ENCODE measurements at places on chromosomes 6 and 20. TPM values are rescaled to one million over a fixed set of nuclear protein-coding genes. Genes with fewer than 3 reads are reported as not detected.

DNA sequence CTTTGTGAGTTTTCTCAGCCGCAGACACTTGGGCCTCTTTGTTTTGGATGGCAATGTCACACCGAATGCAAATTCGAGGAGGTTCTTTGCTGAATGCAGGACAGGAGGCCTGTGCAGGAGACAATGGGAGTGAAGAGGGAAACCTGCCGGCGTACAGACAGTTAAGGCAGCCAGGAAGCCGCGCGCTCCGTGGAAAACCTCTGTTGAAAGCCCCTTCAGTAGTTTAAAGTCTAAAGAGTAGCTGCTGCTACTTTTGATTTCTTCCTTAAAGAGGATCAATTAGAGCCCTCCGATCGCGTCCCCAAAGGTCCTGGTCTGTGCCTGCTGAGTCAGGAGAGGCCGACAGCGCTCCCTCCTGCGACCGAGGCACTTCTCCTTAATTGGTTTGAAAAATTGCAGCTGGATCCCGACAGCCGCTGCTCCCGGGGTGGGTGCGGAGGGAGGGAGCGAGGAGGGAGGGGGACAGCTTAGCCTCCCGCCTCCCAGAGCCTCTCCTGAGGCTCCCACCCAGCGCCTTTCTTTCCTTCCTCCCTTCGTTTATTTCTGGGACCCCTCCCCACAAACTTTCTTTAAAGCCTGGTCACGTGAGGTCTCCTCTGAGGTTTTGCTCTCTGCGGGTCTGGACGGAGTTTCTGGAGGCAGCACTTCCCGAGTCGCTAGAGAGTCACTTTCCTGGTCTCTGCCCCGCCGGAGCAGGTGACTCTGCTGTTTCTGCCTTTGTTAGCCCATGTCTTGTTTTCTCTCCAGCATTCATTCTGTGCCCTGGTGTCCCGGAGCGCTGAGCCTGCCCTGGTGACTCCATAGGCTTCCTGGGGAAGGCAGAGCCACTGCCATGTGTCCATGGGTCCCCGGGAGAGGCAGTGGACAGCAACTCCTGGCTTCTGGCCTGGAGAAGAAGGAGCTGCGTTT is 22.3 kb upstream of the RPP40 start:
- DNase-seq = peak; percentile 81

- no peak for DNase-seq
These were observed 170.3 kb downstream of the KHDC1L start for GRCh38 chr6:73054958-73055357.

GRCh38 chr20:58664883-58665282 is 13.8 kb downstream of the STX16 start:
- no peak for DNase-seq

DNA sequence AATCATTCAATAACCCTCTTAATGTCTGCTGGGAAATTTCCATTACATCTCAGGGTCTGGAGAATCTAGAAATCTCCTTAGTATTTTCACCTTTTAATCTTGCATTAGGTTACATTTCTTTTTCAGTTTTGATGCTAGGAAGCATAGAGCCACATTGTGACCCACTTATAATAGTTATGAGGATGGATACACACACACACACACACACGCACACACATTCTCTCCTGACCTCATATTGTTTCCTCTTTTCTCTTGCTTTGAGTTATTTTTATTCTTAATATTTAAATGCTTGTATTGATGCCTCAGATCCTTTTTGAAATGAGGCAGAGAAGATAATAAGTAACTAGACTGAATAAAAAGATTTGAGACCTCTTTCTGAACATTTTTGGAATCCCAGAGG is 128.4 kb downstream of the KLHL32 start:
- no peak for DNase-seq

- DNase-seq = no peak
These were observed 75.9 kb downstream of the ATG5 start for GRCh38 chr6:106249658-106250057.

GRCh38 chr20:45317826-45318225 is 9.7 kb upstream of the MATN4 start:
- no peak for DNase-seq

DNA sequence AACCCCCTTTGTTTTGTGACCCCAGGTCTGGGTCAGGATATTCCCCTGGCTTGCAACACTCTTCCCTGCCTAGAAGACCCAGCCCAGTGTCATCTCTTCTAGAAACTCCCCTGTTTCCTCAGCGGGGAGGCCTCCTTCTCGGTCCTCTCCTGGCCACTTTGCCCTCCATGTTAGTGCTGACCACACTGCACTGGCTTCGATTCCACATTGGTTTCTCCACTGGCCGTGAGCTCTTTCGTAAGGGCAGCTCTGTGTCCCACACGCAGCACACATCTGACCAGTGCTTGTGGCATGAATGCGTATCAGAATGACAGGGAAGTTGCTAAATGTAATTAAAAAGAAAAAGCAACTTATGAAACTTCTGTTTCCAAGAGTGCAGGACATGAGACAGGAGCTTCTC is 49.4 kb upstream of the FNDC1 start:
- DNase-seq = no peak

DNA sequence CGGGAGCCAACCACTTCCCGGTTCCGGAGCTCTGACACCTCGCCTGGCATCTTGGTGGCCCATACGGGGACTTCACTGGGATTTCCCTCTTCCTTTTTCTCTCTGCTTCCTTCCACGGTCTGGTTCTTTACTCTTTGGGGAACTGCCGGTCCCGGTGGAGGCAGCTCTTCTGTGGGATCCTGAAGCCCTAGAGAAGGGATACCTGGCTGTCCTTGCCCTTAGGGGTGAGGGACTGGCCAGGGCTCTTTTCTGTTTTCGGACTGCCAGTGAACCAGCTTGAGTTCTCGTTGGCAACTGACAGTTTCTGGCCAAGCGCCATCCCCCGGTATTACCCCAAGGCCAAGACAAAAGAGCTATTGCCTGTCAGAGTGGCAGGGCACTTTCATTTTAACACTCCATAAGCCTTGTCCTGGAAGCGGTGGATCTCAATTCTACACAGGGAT is 880 bp upstream of the CPXM1 start:
- DNase-seq = no peak

DNA sequence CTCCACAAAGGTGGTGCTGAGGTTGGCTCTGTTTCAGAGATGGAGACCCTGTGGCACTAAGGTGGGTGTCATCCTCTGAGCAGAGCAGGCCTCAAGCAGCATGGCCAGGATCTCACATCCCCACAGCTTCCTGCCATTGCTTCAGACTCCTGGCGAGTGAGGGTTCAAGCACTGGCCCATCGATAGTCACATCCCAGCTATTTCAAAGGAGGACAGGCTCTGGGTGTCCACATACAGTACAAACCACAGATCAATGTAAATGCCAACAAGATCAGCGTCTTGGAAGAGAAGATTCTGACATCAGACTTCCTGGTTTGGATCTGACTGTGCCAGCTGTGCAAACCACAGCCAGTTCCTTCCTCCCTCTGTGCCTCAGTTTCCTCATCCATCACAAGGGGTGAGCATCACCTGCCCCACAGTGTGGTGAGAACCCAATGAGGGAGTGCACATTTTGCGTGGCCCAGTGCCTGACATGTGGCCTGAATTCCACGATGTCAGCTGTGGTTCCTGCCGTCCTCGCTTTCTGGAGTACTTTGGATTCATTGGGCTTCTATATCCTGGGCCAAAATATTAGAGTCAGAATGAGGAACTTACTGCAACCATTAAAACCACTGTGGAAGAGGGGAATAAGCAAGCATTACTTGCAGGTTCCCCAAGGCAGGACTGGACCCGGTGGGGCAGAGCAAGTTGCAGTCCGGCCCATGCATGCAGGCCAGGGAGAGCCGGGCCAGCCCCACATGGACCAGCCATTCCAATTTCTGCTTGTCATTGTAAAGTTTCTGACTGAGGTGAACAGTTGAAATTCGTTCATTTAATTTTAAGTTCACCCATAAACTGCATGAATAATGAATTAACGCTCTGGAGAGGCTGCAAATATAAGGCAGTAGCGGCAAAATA is 236.0 kb downstream of the TTLL2 start:
- DNase-seq = no peak

- no peak for DNase-seq
These were observed 45.1 kb downstream of the RAMACL start for GRCh38 chr6:166541366-166541765.

GRCh38 chr20:8647961-8648441 is 420.9 kb upstream of the PLCB4 start:
- DNase-seq = peak; percentile 55

GRCh38 chr20:1912053-1912452 is 16.8 kb downstream of the SIRPA start:
- no peak for DNase-seq

- no peak for DNase-seq
These were observed 181.6 kb upstream of the ECI2 start for GRCh38 chr6:4316867-4317400.

- no peak for DNase-seq
These were observed 91.0 kb upstream of the RIPOR2 start for GRCh38 chr6:25026723-25027122.

DNA sequence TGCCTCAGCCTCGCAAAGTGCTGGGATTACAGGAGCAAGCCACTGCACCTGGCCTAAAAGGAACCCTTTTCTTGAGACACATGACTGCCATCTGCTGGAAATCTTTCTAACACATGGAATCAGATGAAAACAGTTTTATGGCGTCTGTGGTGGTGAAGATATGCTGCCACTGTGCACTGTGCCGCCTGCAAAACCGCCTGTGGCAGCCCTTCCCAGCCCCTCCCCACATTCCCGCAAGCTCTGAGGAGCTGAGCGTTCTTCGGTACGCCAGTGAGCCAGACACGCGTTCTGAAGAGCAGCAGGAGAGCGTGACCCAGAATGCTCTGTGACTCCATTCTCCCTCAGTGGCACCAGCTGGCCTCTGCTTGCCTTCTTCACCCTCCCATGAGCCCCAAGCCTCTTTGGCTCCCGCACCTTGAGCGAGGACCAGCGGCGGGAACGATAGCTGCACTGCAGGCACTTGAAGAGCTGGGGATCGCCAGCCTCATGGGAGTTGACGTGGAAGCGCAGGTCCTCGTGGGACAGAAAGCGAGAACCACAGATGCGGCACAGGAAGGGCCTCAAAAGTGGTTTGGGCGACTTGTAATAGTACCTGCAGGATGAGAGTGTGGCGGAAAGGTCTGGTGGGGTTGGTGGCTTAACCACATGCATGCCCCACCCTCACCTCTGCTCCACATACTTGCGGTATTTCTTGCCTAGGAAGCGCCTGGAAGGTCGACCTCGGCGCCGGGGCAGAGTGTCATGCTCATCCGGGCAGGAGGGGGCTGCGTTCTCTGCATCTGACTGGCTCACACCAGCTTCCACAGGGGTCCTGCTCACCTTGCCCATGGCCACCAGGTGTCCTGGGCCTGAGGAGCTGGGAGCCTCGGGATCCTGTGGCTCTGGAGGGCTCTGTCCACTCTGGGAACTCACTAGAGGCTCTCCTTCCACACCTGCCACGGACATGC is 8.7 kb downstream of the ZNF335 start:
- no peak for DNase-seq

DNA sequence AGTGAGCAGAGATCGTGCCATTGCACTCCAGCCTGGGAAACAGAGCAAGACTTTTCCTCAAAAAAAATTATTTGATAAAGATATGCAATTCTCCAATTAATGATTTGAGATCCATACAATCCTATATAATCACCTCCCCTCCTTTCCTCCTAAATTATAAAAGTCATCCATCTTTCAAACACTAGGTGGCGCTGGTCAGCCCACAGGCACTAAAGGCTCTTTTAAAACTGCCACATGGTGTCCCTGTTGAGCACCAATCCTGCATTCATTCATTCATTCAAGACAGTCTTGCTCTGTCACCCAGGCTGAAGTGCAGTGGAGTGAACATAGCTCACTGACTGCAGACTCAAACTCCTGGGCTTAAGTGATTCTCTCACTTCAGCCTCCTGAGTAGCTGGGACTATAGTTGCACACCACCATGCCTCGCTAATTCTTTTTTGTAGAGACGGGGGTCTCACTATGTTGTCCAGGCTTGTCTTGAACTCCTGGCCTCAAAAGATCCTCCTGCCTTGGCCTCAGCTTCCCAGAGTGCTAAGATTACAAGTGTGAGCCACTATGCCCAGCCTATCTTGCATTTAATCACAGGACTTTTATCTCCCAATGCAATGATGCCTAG is 58.7 kb upstream of the SLC2A12 start:
- DNase-seq = no peak

GRCh38 chr6:137631323-137631722 is 137.1 kb upstream of the OLIG3 start:
- no peak for DNase-seq

- no peak for DNase-seq
These were observed 25.1 kb downstream of the MYBL2 start for GRCh38 chr20:43691928-43692524.

GRCh38 chr20:346640-347316 is at the start of gene NRSN2:
Gene NRSN2, plus strand, starts transcription at chr20:347111. Its CDS starts 2,533 bp downstream, at chr20:349644.
- peak; percentile 71 for DNase-seq

DNA sequence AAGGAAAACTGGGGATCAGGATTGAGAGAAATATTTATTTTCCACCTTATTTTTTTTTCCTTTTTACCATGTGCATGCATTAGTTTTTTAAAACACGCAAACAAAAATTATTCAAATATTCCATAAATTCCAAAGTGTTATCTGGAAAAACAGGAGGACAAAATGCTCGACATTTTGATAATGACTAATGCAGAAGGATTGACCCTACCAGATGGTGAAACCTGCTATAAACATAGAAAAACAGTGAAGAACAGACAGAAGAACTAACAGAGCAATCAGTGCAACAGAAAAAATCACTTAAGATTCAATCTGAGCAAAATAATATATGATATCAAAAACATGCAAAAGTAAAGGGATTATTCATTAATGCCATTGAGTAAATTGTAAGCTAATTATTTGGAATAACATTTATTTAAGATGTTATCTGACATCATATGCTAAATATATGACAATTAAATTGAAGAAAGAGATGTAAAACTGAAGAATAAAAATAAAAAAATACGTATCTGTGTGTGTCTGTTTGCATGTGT is 218.4 kb downstream of the LMBRD1 start:
- no peak for DNase-seq

- DNase-seq = no peak
These were observed 114.7 kb downstream of the GJA10 start for GRCh38 chr6:90008908-90009501.

DNA sequence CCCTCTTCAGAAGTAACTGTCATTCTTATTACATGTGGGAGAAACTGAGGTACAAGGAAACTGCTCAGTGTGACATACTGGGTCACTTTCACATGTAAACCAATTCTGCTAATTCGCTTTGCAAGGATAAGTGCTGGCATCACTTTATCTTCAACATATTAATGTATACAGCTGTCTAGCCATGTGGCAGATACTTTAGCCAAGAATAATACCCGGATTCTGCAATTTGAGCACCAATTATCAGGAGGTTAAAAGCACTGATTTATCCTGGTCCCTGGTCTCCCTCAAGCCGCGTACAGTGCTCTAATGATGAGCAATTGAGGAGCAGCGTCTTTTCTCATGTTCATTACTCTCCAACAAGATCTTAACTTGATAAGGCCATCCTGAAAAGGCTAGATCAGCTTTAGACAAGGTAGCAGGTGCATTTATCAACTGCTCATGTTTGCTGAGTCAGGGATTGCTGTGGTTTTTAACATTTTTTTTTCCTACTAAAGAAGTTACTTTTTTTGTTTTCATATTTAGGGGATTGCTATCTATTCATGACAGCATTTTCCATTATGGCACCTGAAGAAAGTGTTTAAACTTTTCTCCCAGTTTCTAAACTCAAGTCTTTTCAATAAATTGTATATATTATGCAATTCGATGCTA is 1066.3 kb upstream of the MAP3K7 start:
- DNase-seq = no peak

LAMA5 gene
- 50.6 TPM for total RNA-seq

GOPC gene
- 16.5 TPM for total RNA-seq

SLC22A3 gene
- 39.2 TPM for total RNA-seq

CASP8AP2 gene
- total RNA-seq = 26.6 TPM

ADAT2 gene
- 26.1 TPM for total RNA-seq

EPPIN gene
- not detected for total RNA-seq

OR2H2 gene
- not detected for total RNA-seq

VSX1 gene
- total RNA-seq = 0.18 TPM
